ENCODE measurements at places on chromosomes 12 and 14.

DNA sequence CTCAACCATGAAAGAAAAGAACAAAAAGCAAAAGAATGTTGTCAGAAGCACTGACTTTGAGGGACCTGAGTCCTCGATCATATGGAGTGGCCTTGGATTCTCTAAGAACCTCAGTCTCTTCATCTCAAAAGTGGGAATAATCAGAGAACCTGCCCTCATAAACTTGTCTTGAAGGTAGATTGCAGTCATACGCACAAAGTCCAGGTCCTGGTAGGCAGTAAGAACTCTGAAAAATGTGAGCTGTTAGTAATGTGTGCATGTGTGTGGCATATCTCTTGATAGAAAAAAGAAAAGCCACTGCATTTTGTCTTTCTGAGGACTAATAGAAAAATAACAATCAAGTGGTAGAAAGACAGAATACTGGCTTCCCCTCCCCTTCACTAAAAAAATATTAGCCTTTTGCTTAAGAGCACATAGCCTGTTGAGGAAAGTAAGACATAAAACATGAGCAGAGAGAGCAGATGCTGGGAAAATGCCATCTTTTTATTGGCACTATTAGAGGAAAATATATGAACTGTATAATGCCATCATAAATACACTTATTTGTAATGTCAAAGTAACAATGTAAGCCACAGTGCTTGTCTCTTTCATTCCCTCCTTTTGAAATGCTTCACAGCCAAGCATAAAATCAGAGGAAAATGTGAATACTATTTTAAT, 205.1 kb upstream of the TBX3 start:
- DNase-seq = no peak

GRCh38 chr12:64983771-64984278, 137.3 kb downstream of the WIF1 start:
- no peak for DNase-seq

DNA sequence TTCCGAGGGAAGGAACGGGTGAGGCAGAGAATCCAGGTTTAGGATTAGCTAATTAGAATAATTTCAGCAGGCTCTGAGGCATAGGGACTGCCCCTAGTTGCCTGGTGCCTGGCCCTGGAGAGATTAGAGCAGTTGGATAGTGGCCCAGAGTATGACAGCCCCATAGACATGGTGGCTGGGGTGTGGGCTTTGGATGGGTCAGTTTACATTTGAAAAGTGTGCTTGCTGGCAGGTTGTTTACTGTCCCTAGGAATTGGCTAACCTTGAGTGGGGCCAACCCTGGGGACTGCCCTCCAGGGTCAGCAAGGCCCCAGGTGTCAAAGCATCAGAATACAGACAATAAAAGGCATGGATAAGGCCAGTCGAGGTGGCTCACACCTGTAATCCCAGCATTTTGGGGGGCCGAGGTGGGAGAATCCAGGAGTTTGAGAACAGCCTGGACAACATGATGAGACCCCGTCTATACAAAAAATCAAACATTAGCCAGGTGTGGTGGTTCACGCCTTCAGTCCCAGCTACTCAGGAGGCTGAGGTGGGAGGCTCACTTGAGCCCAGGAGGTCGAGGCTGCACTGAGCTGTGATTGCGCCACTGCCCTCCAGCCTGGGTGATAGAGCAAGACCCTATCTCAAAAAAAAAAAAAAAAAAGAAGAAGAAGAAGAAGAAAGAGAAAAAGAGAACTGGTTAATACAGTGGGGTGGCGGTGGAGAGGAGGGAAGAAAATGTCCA, 182.3 kb upstream of the PWP1 start:
- DNase-seq = no peak

- no peak for DNase-seq
These were observed 116.0 kb downstream of the CACNA1C start for GRCh38 chr12:2168808-2169207.

DNA sequence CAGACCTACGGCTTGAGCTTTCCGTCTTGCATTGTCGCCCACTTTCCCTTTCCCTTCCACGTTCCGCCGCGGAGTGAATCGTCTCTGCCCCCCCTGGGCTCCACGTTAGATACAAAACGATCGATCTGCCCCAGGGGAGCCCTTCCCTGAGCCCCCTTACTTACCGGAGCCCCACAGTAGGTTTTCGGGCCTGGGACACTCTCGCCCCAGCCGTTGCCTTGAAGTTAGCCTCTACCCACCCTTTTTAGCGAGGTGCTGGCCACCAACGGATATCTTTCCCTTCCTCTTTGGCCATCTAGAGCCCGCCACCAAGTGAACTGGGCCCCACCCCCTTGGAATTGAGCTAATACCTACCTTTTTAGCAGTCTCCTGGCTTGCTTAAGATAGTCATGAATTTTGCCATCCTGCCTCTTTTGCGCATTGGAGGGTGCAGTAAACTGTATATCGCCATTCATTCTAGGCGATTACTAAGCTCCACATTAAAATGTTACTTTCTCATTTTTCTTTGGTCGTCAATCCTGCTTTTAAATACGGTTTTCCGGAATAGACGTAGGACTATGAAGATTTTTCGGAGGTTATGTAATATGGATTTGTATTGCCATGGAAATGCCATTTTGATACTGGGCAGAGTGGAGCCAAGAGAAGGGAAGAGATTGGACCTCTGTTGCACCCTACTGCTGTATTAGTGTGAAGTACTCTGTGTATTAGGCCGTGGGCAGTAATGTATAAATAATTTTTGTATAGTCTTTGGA, 764 bp downstream of the RBM25 start:
- DNase-seq = no peak

GRCh38 chr12:56333197-56333678, 562 bp downstream of the PAN2 start:
- no peak for DNase-seq

- DNase-seq = no peak
These were observed 65.3 kb downstream of the KLHL28 start for GRCh38 chr14:44896275-44897040.

DNA sequence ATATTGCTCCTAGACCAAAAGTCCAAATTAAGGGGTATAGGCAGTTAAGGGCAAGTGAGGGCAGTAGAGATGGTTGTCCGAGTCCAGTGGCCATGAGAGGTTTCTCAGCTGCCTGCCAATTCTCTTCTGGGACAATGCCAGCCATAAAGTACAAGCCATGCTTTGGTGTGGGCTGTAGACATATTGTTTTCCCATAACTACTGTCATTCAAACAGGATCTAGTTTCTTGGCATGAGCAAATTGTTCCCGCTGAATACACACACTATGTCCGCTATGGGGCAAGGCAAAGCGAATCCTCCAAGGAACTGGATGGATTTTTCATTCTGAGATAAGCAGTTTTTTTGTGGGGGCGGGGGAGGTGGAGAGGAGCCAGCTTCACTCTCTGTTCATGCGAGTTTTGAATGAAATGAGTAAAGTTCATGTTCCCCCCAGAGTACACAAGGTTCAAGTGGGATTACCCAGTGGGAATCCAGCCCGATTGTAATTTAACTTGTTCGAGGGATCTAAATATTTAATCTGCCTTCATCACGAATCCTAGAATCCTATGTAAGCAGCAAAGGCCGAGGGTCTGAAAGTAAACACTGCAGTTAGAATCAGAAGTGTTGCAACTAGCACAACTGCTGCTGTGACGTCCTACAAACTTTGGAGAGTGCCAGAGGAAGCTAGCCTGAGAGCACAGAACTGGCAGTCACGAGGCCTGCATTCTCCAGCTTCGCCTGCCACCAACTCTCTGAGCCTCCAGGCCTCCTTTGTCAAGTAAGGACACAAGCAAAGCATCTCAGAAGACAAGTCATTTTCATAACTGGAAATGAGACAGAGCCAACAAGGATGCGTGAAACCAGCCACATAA, 137.0 kb downstream of the CRADD start:
- no peak for DNase-seq

DNA sequence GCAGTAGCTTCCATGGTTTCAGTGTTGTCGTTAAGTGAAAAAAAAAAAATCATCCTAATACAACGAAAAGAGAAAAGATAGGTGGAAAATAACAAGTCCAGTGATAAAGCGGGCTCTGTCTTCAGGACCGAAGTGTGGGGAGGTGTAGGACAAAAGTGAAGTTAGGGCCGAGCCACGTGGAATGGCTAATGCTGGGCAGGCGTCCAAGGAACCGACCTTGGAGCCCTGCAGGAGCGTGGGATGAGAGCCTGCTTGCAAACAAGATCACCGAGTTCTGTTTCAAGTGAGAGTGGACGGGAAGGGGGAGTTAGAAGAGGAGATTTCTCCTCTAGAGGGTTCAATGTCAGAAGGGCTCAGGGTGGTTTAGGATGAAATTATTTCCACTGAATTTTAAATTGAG, 22.2 kb downstream of the A2ML1 start:
- DNase-seq = no peak

DNA sequence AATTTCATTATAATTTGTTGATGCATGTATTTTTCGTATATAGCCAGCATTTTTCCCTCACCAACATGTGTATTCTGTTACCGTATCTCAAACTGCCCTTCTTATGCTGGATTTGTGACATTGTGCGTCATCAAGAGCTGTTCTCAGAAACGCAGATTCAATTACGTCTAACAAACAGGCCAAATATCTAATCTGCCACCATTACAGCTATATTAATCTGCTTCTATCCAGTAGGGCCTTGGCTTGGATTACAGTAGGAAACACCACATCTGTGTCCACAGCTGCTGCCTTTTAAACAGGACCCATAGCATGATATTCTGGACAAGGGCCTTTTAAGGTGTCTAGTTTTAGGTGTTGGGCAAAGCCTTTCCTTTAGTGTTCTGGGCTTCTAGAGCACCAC, 140.6 kb downstream of the PDE3A start:
- DNase-seq = no peak

- no peak for DNase-seq
These were observed 187.0 kb upstream of the C14orf180 start for GRCh38 chr14:104392396-104393198.

DNA sequence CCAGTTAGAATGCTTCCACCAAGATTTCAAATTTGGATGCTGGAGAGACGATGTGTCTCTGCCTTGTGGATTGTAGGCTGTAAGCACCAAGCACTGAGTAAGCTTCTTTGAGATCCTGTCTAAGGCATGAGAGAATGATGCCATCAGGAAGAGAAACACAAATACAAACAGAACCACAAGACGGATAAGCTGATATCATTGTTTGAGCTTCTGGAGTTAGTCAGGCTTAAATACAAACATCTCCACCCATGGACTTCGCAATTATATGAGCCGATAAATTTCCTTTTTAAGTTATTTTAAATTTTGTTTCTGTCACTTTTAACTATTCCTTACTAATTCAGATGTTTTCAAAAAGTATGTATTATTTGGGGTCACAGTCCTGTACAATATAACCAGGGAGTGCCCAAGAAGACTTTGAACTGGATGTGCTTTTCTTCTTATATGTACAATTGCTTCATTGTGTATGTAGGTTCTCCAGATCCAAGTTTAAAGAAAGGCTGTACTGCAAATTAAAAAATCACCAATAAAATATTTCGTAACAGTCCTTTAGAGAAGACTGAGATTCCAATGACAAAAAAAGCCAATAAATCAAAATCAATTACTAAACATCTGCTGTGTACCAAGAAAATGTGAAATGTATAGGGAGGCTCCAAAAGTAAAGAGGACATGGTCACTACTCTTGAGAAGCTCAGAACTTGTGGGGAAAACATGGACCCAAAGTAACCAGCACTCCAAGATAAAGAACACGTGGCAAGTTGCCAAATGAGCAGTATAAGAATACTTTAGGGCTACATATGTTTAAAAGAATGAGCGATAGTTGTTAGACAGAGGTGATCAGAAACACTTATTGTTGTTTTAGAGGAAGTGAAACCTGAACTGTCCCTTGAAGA, 274.1 kb downstream of the ADAMTS20 start:
- DNase-seq = no peak

DNA sequence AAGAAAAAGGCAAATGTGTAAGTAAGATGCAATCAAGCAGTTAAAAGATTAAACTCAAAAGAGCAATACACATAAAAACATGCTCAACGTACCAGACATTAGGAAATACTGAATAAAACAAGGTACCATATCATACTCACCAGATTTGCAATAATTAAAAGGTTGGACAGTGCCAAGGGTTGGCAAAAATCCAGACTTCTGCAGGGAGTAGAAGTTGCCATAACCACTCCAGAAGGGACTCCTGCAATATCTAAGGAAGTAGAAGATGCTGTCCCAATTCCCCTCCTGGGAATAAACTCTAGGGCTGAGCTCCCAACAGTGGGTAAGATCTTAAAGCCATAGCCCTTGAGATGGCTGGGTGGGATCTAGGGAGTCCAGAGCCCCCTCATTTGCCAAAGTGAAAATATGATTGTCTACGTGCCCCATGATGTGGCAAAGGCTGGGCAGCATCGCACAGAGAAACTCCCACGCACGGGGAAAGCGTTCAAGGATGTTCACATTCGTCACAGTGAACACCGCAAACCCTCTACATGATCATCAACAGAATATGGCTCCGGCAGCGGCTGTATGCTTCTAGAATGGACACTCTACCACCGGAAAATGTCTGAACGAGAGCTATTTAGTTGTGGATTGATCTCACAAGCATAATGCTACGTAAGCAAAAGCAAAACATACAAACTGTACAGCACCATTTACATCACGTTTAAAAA, 12.3 kb downstream of the KCTD10 start:
- no peak for DNase-seq

DNA sequence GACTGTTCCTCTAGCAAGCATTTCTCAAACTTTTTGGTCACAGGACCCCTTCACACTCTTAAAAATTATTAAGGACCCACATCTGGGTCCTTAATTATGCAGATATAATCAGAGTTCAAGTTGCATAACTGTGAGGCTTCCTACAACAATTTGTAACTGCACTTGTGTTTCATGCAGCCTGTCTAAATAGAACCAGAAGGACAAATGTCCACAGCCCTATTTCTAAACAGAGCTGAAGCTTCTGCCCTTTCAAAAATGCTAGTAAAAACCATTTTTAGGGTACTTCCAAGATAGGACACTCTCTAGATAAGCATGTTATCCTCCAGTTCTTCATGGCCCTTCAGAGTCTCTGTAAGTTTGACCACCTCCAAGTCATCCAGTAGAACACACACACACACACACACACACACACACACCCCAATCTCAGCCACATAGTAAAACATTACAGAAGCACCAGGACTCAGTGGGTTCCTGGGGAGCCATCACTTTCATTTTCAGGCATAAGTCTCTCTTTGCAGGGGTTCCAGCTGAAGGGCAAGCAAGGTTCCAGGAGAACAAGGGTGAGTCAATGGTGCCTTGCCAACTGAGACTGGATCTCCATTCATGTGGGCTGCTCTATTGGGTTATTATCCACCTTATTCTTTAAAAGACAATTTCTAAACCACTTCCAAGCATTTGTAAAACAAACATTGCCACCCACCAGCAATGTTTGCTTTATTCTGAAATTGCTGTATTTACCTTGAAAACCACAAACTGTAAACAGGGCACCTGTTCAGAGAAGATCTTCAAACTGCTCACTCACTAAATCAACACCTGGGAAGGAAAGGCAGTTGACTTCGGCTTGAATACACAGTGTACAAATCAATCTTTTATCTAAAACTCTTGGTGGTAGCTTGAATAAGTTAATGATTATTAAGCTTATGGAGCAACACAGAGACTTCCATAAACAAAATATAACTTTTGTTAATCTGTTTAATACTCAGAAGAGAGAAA, 64.1 kb downstream of the ITPR2 start:
- no peak for DNase-seq

- DNase-seq = no peak
These were observed 53.1 kb upstream of the PCED1B start for GRCh38 chr12:47026291-47026690.
